Aortic smooth muscle cell (primary cell): ENCODE measurements at places on chromosomes 5 and 9. TPM values are rescaled to one million over a fixed set of nuclear protein-coding genes. Genes with fewer than 3 reads are reported as not detected.

Gene WDR31
- total RNA-seq = 2.1 and 2.9 TPM in 2 replicates

Gene GPR21
- total RNA-seq = 0.87 and 1.1 TPM in 2 replicates

Gene IL5
- not detected in 2 replicates for total RNA-seq

Gene CMBL
- total RNA-seq = 5.8 and 7.3 TPM in 2 replicates

Gene WASHC1
- 3.4 and 4.2 TPM in 2 replicates for total RNA-seq

Gene PRLR
- total RNA-seq = under 0.01 and 0.26 TPM in 2 replicates

Gene SLC6A7
- total RNA-seq = 0.06 TPM in 1 of 2 replicates, not detected in the other

Gene FOXD4L6
- total RNA-seq = 0.06 TPM in 1 of 2 replicates, not detected in the other

Gene MZB1
- 0.13 TPM in 1 of 2 replicates, not detected in the other for total RNA-seq

Gene SNCAIP
- 0.93 and 1.5 TPM in 2 replicates for total RNA-seq

Gene HK3
- under 0.01 TPM in 1 of 2 replicates, not detected in the other for total RNA-seq

Gene TAF9
- total RNA-seq = 78.1 and 87.4 TPM in 2 replicates

Gene ATOSB
- total RNA-seq = 28.6 and 34.7 TPM in 2 replicates

Gene SERF1A
- total RNA-seq = 1.7 and 8.5 TPM in 2 replicates

Gene CD180
- 0.06 TPM in 1 of 2 replicates, not detected in the other for total RNA-seq

Gene LIFR
- 21.0 and 21.6 TPM in 2 replicates for total RNA-seq

Gene ANGPTL2
- total RNA-seq = 44.6 and 56.7 TPM in 2 replicates

Gene PCDHB8
- total RNA-seq = 0.62 and 1.1 TPM in 2 replicates

Gene WHRN
- 0.25 and 0.53 TPM in 2 replicates for total RNA-seq

Gene IL17B
- not detected in 2 replicates for total RNA-seq

Gene ACTBL2
- total RNA-seq = 0.06 TPM in 1 of 2 replicates, not detected in the other
